ENCODE measurements at places on chromosomes 6 and 20. TPM values are rescaled to one million over a fixed set of nuclear protein-coding genes. Genes with fewer than 3 reads are reported as not detected.

NHLRC1 gene
- total RNA-seq = 1.2 TPM

FOXQ1 gene
- total RNA-seq = not detected

CHD6 gene
- 18.5 TPM for total RNA-seq

GTSF1L gene
- not detected for total RNA-seq

GLP1R gene
- total RNA-seq = not detected

PREX1 gene
- 29.5 TPM for total RNA-seq

ABHD16B gene
- not detected for total RNA-seq

ZMYND8 gene
- 27.2 TPM for total RNA-seq

PPP1R14C gene
- total RNA-seq = not detected

MYCT1 gene
- total RNA-seq = 8.4 TPM

BHLHE23 gene
- total RNA-seq = not detected

SLC16A10 gene
- 70.5 TPM for total RNA-seq
